ENCODE measurements at places on chromosomes 7 and 10.

GRCh38 chr7:129604713-129605437, 6.6 kb upstream of the NRF1 start:
- no peak for DNase-seq

- DNase-seq: no peak
Observed at GRCh38 chr10:26380815-26381214, 57.3 kb upstream of the APBB1IP start.

GRCh38 chr7:132756484-132756990, 180.3 kb upstream of the PLXNA4 start:
- no peak for DNase-seq

GRCh38 chr7:24968165-24968564, 11.8 kb downstream of the OSBPL3 start:
- DNase-seq: no peak

GRCh38 chr10:119355930-119356329, 148.6 kb downstream of the GRK5 start:
- no peak for DNase-seq

- no peak for DNase-seq
Observed at GRCh38 chr7:86963599-86964230, 95.7 kb downstream of the ELAPOR2 start.

- DNase-seq: no peak
Observed at GRCh38 chr10:102641402-102641801, 2.9 kb upstream of the TRIM8 start.

DNA sequence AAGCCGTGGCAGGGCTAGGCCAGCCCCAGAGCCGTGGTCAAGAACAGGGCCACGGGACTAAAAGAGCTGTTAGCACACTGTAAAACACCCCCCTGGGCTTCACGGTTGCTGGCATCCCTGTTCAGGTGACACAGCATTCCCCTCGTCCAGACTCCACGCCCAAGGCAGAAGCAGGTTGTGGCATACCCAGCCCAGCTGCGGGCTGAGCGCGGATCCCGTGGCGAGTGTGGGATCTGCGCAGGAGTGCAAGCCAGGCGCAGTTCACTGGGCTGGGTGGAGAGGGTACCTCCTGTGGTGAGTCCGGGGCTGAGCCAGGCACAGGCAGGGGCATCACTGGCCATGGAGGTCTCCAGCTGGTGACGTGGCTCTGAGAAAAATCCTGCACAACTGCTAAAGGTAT, 199.1 kb downstream of the FZD1 start:
- DNase-seq: no peak

- DNase-seq: no peak
Observed at GRCh38 chr10:11026773-11027172, 9.1 kb downstream of the CELF2 start.

- DNase-seq: no peak
Observed at GRCh38 chr7:121132940-121133339, 144.4 kb downstream of the CPED1 start.

DNA sequence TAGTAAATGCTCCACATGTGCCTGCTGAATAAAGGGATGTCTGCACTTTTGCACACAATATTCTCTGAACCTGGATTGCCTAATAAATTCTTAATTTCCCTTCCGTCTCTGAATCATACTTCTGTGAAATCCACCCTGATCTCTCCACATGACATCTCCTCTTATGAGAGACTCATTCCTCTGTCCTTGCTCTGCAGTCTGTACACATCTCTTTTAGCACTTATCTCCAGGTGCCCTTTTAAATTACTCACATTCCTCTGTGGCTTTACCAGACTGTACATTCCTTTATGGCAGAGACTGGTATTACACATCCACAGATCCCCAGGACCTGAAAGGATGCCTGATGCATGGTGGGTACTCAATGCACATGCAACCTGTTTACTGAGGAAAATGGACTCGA, 527.6 kb downstream of the PHTF2 start:
- no peak for DNase-seq

- no peak for DNase-seq
Observed at GRCh38 chr10:55631071-55631654, 729.9 kb downstream of the ZWINT start.

DNA sequence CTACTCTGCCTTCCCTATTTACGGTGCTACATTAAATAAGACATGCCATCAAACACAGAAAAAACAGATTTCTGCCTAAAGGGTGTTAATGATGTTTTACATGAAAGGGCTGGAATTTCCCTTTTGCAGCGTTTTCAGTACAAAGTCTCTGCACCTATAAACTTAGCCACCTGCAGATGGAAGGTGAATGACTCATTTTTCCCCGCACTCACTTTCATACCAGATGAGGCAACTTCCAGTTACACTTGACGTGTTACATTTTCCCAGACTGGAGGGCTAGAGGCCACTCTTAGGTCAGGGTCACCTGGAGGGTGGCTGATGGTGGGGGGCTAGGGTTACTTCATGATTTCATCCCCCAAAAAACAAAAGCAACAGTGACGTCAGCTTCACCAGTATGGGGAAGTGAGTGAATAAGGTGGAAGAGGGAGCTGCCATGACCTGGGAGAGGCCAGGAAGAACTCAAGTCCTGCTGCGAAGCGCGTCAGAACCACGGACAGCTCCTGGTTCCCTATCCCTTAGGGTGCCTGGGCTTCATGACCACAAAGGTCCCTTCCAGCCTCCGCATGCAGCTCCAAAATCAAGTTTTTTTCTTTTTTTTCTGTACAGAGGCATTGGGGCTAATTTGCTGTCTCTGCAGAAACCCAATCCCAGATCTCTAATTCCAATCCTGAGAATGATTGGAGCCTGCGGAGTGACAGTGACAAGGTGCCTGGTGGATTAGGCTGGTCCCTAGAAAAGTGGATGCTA, 94.0 kb downstream of the ADARB2 start:
- DNase-seq: no peak

DNA sequence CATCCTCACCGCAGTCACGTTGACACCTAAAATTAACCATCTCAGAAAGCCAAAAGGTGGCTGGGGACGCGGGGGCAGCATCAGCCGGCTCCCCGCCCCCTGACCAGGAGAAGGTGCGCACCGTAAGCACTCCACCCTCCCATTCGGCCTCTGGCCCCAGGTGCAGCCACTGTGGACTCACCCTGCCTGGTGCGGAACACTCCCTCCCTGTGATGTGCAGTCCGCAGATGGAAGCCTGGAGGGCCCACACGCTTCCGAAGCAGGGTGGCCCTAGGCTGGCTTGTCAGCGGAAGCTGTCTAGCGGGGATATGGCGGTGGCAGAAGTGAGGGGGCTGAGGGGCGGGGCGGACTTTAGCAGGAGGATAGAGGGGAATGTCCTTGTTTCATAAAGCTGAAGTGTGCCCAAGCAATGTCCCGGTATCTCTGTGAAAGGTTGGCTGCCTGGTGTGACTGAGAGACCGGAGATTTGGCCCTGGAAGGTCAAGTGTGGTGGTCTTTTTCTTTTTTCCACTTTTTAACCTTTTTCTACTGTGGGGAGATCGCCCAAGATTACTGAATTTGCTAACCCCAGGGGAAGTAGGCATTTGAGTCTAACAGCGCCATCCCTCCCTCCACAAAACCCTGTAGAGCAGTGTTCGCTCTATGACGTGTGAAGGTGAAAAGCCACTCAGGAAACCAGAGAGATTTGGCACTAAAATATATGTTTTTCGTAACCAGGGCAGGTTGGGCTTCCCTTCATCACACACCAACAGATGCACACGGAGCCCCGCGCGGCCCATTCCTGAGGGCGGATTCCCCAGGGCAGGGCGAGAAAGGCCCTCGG, 74.7 kb downstream of the CXCL12 start:
- DNase-seq: no peak

GRCh38 chr10:119167041-119167440, 1.5 kb upstream of the SFXN4 start:
- no peak for DNase-seq

DNA sequence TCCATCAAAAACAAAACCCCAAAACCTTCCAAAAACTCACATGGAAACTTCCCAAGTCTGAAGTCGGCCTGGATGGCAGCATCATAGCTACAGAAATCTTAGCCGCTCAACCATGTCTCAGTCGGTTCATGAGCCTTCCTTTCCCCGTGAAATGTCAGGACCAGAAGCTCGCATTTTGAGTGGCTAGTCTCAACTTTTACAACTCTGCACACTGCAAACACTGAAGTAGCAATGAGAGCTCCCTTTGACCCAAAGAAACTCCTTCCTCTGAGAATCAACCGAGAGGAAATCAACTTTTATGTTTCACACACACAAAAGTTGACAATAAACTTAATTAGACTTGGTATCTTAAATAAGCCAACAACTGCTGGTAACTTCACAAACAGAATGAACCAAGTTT, 37.6 kb upstream of the RNF32 start:
- no peak for DNase-seq

DNA sequence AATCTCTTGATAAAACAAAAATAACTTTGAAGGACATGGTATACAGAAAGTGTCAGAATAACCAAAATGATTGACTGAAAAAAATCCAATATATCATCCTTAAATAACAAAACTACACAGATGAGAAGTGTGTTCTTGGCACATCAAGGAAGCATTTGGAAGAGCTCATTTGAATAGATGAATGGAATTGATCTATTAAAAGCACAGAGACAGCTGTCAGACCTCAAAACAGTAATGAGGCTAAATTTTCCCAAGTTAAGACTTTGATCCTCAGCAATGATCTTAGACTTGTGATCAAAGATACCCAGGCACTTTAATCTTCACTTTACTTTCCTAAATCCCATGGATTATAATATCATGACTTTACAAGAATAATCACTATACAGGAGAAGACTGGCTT, 395.4 kb upstream of the NFE2L3 start:
- DNase-seq: no peak

GRCh38 chr7:104803931-104804330, 210.1 kb upstream of the KMT2E start:
- DNase-seq: no peak

DNA sequence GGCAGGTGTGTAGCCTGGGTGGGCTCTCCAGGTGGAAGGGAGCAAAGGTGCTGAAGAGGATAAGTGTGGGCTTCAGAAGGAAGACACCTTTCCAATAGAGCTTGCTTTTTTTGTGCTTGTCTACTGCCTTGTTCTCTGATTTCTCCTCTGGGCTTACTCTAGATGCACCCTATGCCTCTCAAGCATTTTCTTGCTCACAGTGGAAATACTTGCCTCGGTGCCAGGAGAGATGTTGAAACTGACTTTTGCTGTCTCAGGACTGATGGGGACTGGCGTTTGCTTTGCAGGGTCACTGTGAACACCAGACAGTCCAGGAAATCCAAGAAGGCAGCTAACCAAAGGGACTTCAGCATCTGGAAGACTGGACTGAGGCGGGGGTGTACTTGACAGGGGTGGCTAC, 187.9 kb downstream of the SNX10 start:
- DNase-seq: no peak

GRCh38 chr10:114239117-114239993, at the start of gene VWA2:
Gene VWA2, plus strand, starts transcription at chr10:114239254. Its CDS starts 9,460 bp downstream, at chr10:114248714.
- DNase-seq: no peak

DNA sequence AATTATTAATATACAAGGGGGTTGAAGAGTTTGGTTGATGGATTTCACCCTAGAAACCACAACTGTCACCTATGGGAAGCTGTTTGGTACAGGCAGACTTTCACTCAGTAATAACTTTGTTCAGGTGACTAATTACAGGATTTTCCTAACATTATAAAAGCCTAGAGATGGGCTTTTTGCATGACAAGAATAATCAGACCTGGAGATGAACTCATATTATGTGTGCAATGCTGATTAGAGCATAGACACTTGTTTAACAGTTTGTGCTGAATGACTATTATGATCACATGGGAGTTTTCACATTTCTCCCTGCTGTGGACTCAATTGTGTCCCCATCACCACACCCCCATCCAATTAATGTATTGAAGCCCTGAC, 90.2 kb upstream of the STEAP4 start:
- no peak for DNase-seq

- DNase-seq: no peak
Observed at GRCh38 chr7:8152489-8153192, 109.3 kb downstream of the ICA1 start.

DNA sequence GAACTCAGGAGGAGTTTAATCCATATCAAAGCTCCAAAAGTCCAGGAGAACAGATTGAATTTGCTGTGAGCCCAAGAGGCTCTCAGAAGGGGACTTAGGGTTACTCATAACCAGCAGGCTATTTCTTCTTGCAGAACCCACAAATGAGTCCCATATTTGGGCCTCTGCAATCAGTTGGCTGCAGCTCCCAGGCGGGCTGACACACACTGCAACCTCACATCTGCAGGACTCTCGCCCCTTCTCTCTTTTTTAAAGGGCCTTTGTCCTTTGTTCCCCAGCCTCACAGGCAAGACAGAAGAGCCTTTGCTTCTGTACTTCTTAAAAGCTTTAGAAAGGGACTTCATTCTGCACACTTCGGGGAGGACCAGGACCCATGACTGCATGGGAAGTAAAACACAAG, 26.7 kb downstream of the CREB3L2 start:
- DNase-seq: no peak

- no peak for DNase-seq
Observed at GRCh38 chr10:4941540-4942330, 21.5 kb upstream of the AKR1C1 start.

GRCh38 chr7:21850531-21851285, 95.0 kb downstream of the CDCA7L start:
- DNase-seq: no peak

GRCh38 chr10:51707392-51707791, 8.0 kb upstream of the CSTF2T start:
- DNase-seq: no peak

DNA sequence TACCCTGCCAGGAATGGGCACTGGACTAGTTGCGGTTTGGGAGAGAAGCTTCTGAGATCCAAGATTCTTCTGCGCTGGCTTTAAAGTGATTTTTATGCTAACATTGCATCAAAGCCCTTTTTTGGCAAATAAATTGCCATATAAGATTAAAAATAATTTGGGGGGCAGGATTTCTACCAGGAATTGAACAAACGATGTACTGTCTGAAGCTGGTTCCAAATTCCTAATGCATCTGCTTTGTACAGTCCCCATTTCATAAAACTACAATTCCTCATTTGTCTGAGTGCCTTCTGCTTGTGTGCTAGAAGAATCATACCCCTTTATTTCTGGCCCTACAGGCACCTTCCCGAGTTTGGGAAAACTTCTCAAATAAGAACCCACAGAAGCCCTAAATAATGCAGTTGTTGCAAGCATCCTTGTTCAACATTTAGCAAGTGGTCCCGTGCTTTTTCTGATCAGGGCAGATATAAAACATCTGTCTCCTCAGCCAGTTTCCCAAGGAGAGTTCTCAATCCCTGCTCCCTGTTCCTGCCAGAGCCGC, 349.7 kb downstream of the PTEN start:
- no peak for DNase-seq

DNA sequence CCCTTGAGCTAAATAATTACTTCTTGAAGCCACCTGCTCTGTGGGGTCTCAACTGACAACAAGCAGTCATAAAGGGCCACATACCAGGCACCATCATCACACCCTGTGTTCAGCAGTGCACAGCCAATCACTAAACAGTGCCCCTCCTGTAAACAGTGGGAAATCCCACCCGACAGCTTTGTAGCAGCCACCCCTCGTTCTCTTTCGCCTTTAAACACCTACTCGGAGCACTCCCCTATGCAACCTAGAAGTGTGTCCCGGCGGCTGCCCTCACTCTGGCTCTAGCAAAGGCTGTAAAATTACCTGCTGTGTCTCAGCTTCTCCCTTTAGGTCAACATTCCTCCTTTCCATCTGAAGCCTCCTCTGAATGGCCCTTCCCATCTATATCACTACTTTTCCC, 111.9 kb downstream of the TCERG1L start:
- DNase-seq: no peak

Measured in activated CD4-positive, CD25-positive, alpha-beta regulatory T cell (primary cell).